ENCODE measurements at places on chromosomes 6 and 20.

GRCh38 chr20:62156592-62157386 is 13.2 kb downstream of the SS18L1 start:
- DNase-seq: peak; percentile 68

DNA sequence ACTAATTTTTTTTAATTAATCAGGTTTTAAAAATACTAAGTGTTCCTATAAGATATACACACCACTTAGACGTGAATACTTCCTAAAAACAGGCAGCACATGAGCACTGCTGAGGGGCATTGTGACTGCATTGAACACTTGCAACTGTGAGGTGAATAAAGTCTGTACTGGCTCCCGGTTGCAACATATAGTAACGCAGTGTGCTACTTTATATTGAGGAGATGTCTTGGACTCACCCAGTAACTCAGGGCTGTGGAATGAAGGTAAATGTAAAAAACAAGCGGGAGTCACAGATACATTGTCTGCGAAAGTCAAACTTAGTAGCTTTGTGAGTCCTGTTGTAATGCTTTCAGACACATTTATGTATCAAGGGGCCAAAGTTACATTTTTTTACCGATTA is 17.0 kb upstream of the HLA-A start:
- DNase-seq: no peak

- DNase-seq: no peak
Measured at GRCh38 chr20:56360133-56360907, 1.5 kb downstream of the FAM210B start.

DNA sequence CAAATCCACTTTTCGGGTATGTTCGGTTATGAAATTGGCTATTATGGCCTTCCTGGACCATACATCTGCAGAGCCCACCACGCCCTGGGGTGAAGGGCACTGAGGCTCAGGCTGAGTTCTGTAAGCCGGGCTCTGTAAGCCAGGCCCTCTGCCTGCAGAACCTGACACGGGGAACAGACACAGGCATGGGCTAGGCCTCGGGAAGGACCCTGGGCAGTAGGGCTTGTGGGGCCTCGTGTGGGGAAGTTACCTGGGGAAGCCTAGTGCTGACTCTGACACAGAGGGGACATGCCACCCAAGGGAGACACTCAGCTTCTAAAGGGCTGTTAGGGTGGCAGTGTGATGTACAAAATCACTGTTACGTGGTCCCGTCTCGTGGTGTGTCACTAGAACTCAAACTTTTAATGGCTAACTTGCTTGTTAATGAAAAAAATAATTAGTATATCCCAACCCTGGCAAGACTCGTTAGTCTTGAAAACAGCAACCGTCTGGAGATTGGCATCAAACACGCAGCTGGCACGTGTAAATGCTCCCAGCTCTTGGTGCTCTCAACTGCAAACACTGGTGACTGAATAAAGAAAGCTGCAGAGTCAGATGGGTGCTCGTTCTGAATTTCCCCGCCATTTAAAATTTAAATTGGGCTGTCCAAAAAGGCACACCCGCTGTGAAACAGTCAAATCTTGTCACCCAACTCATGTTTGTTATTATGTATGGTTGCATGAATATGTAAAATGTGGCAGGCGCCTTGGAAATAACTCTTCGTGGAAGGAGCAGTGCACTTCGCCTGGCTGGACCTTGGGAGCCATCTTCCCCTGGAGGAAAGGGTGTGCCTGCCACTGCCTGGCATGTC is 23.6 kb upstream of the TCFL5 start:
- DNase-seq: no peak

Data from T-helper 17 cell (primary cell).